ENCODE measurements at places on chromosomes 3 and 15.

DNA sequence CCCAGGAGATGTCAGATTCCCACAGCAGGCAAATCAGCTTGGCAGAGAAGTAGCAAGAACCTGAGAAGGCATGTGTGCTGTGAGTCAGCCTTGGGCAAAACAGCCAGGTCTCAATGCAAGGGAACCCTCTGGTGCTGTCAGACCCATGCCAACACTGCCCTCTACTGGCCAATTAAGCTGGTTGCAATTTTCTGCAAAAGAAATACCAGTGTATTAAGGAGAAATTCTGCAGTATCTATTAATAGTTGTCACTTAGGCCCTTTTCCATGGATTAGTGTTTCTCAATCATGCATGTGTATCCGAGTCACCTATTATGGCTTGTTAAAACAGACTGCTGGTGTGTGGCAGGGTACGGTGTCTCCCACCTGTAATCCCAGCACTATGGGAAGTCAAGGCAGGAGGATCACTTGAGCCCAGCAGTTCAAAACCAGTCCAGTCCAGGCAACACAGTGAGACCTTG, 26.2 kb downstream of the MAP4 start:
- peak; percentile 61 for DNase-seq

DNA sequence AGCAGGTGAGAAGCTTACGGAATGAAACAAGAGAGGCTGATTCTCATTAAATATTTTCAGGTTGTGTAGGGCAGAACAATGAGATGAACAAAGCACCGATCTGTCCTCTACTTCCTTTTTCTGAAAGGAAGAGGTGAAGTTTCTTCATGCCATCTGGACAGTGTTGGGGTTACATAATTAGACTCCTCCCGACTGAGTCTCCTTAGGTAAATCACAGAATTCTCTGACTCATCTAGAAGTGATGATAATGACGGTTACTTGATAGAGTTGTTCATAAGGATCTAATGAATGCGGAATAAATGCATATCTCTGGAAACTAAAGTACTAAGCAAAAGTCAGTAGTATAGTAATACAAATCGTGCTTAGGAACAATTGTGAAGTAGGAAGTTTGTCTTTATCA, 21.2 kb downstream of the CRTC3 start:
- DNase-seq, result no peak

GRCh38 chr15:88714782-88715372, 76.1 kb downstream of the ISG20 start:
- DNase-seq, result no peak

DNA sequence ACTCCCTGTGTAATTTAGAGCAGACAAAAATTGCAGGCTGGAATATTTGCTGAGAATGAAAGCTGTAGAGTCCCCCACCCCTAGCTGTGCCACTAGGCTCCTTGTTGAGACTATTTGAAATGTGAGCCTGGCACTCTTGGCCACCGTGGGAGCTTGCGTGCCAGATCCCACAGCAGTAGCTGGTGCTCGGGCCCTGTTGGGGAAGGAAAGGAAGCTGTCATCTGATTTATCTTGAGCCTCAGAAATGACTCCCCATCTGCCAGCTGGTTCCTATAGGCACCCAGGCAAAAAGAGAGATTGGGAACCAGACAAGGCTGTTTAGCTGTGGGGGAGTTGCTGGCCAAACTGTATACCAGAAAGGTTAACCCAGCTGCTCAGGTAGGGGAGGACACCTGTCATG, 23.4 kb upstream of the CLEC3B start:
- DNase-seq, result no peak

DNA sequence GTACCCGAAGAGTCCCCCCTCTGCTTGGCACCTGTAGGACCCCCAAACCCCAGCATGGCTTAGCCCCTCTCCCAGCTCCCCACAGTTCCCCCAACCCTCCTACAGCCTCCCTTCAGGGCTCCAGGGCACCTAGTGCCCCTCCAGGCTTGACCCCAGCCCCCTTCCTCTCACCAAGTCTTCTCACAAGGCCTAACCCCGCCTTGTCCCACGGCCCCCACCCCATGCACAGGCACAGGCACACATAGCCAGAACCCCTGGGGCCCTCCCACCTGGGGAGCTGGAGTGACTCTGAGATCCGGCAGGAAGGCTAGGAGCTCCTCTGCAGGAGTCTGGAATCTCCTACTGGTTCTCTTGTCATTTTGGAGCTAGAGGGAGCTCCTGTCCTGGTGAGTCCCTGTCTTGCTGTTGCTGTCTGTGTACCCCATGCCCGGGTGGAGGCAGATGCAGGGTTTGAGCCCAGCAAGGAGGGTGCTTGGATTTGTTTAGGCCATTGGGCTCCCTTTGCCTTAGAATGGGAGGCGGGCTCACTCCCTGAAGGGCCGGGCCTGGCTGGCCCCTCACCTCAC, 39.6 kb downstream of the KLF13 start:
- no peak for DNase-seq

- DNase-seq, result no peak
These were observed 58.0 kb downstream of the GABRG3 start for GRCh38 chr15:27028858-27029477.
